ENCODE measurements at places on chromosomes 7 and 10.

DNA sequence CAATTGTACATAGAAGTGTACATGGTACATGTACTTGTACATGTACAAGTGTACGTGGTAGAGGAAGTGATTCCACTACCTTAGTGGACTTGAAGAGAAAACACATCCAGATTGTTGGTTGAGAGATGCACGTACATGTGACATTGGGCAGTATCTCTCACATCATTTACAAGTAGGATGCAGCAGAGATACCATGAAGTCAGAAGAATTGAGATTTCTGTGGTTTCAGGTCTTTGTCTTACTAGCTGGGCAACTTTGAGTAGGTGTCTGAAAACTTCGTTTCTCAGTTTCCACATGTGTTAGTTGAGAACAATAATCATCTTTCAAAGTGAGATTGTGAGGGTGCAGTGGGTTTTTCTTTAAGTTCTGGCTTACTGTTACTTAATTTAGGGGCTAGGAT, 21.5 kb downstream of the CLDN12 start:
- DNase-seq, result no peak

- no peak for DNase-seq
Observed at GRCh38 chr10:69179089-69179742, 818 bp upstream of the SUPV3L1 start.

DNA sequence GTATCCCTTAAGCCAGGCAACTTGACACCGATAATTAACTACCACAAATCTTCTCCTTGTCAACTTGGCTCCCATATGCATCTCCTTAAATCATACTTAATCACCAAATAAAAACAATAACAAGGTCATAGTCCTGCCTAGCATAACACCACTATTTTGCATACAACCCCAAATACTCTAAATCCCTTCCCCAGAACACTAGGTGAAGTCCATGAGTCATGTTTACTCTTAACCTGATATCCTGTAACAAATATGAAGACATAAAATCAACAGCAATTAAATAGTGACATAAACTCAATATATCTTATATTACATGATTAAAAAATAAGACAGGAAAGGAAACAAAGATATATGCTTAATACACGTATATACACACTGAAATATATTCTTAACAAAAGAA, 362.0 kb downstream of the ETV1 start:
- DNase-seq, result no peak

GRCh38 chr10:124291001-124291701, 127.6 kb downstream of the OAT start:
- DNase-seq, result no peak

GRCh38 chr10:110150981-110151380, 56.4 kb upstream of the MXI1 start:
- DNase-seq, result no peak

- DNase-seq, result no peak
Observed at GRCh38 chr10:63462442-63462841, 3.3 kb downstream of the JMJD1C start.

- peak; percentile 39 for DNase-seq
Observed at GRCh38 chr10:10007957-10008356, 1009.7 kb upstream of the CELF2 start.

- no peak for DNase-seq
Observed at GRCh38 chr10:21649454-21649872, 115.4 kb downstream of the MLLT10 start.
